ENCODE measurements at places on chromosomes 7 and 10.

- no peak for DNase-seq
Measured at GRCh38 chr10:4043897-4044665, 259.1 kb upstream of the KLF6 start.

DNA sequence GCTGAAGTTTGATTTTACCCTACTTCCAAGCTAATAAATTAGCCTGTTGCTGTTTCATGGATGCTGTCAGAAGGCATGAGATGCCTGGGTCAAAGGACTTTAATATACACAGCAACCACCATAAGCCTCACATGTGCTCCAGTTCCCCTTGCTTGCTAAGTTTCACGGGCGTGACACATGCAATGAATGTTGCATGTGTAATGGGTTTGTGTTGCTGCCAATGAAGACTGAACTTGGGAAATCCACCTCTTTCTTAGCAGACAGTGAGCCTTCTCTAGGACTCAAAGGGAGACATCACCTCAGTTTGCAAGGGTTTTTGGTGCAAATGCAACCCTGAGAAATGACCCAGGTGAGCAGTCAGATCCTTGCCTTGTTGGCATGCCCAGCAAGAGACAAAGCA is 505.5 kb upstream of the PODXL start:
- DNase-seq: no peak

DNA sequence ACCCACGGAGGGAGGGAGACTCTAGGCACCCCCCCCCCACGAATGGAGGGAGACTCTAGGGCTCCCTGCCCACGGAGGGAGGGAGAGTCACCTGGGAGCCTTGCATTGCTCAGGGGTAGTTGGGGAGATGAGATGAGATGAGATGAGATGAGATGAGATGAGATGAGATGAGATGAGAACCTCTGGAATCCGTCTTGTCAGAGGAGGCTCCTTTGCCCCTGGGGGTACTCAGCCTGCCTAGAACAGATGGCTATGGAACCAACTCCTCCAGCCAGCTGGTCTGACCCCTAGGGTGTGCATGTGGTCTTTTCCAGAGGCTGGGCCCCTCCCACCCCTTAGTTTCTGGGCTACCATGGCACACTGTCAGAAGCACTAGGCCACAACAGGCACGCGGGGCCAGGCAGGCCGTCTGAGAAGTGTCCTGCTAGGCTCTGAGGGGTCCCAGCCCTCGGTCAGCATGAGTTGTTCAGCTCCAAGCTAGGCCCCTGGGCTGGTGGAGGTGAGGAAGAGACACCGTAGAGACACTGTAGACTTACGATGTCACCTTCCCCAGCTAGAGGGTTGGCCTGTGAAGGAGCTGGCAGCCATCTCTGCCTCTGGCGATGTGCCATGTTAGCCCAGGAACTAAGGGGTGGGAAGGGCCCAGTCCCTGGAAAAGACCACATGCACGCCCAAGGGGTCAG is 8.8 kb downstream of the TSPAN15 start:
- no peak for DNase-seq

- DNase-seq: no peak
Measured at GRCh38 chr10:79028056-79028430, 40.7 kb upstream of the ZMIZ1 start.

DNA sequence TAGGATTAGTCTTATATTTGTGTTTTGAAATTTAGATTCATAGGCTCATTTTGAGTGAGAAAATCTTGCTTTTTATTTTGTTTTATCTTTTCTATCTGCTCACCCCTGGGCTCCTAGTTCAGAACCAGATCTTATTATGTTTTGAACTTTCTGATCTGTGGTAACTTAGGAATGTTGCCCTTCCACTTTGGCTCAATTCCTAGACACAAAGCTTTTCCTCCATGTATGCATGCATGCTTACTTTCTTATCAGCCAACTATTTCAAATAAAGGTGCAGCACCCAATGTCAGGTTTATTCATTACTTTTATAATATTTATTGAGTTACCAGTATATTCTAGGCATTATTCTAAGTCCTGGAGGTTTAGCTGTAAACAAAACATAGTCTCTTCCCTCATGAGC is 374.8 kb upstream of the KIAA1217 start:
- DNase-seq: no peak

DNA sequence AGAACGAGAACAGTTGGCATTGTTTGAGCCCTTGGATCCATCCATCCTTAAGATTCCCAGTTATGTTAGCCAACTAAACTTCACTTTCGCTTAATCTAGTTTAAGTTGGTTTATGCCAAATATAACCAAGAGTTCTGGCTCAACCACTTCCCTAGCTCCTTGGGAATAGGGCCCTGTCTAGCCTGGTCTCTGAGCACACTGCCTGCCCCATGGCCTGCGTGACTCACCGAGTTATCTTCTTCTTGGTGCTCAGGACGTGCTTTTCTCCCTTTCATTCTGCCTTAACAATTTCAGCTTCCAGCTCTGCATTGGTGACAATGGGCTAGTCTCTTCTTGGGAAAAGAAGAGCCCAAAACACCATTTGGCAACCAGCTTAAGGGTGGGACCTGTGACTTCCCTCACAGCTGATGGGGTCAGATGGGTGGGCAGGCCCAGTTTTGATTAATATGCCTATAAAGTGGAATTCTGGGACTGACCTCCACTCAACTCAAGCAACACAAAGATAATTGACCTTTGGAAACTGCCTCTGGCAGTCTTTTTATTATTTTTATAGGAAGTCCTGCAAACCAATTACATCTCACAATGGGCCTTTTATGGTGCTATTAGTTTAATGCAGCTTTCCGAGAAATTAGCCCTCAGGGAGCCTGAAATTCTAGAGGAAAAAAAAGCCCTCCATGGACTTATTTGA is 126.4 kb downstream of the CFAP58 start:
- DNase-seq: no peak

DNA sequence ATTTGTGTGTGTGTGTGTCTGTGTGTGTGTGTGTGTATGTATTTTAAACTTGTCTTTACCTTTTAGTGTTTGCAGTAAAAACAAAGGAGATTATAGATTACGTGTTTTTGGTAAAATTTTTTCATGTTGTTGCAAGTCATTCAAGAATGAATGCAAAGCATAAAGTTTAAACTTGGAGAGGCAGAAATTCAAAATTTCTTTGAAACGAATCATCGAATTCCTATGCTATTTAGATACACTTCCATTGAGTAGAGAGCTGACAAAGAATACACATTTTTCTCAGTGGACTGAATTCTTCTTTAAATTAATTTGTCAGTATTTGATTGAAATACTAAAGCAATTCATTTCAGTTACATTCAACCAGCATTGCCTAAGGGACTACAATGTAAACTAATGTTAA is 66.0 kb upstream of the HDAC9 start:
- DNase-seq: no peak

- peak; percentile 75 for DNase-seq
Measured at GRCh38 chr10:101031796-101032636, 982 bp downstream of the SFXN3 start.

DNA sequence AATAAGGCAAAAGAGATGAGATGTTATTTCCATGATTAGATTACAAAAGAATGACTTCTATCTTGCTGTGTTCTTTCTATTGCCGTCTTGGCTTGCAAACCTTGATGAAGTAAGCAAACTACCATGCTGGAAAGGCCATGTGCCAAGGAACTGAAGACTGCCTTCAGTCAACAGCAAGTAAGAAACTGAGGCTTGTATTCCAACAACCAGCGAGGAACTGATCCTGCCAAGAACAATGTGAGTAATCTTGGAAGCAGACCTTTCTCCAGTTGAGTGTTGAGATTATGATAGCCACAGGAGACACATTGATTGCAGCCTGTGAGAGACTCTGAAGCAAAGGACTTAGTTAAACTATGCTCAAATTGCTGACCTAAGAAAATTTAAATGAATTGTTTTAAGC is 164.6 kb upstream of the GRM3 start:
- DNase-seq: no peak

- no peak for DNase-seq
Measured at GRCh38 chr10:92027141-92027540, 103.6 kb downstream of the BTAF1 start.

DNA sequence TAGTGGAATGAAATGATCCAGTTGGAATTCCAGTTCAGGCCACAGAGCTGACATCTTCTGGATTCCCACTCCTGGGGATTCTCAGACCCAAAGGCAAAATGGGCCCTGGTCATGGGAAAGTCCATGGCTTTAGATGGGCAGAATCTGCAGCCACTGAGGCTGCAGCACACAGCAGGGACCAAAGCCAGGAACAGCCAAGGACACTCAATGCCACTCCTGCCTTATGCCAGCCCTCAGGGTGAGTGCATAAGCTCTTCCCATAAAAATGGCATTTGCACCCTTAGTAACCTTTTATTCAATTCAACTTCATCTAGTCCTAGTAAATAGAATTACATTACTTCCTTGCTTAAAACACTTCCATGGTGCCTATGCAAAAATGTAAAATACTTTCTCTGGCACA is 274.4 kb downstream of the KCNMA1 start:
- no peak for DNase-seq
